Cortex of kidney (tissue), 1 donor: ENCODE measurements at places on chromosomes 6 and 20.

DNA sequence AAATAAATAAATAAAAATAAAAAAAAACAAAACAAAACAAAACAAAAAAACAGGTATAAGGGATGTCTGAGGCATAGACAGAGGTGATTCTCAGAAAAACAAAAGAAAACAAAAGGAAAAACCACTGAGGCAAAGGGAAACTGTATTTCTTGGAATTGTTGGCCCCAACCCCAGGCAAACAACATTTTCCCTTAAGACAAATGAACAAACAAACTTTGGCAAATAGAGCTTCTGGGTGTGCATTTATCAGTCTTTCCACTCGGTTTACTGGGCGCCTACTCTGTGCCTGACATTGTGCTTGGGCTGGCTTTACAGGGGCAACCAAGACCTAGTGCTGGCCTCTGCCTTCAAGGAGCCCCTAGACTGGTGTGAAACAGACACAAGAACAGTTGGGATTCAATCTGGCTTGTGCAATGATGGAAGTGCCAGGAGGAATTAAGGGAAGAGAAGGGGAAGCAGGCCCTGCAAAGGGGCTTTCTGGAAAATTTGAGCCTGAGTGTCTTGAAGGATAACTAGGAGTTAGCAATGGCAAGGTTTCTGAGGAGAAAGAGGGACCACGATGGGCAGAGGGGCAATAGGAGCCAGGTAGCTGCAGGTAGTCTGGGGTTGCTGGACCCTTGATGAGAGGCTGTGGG lies 33.8 kb upstream of the IER3 start:
- DNase-seq: no peak

- no peak for DNase-seq
Observed at GRCh38 chr6:56594699-56595098, 48.0 kb downstream of the DST start.

GRCh38 chr20:37042986-37043972 lies 52.5 kb downstream of the RBL1 start:
- no peak for DNase-seq

DNA sequence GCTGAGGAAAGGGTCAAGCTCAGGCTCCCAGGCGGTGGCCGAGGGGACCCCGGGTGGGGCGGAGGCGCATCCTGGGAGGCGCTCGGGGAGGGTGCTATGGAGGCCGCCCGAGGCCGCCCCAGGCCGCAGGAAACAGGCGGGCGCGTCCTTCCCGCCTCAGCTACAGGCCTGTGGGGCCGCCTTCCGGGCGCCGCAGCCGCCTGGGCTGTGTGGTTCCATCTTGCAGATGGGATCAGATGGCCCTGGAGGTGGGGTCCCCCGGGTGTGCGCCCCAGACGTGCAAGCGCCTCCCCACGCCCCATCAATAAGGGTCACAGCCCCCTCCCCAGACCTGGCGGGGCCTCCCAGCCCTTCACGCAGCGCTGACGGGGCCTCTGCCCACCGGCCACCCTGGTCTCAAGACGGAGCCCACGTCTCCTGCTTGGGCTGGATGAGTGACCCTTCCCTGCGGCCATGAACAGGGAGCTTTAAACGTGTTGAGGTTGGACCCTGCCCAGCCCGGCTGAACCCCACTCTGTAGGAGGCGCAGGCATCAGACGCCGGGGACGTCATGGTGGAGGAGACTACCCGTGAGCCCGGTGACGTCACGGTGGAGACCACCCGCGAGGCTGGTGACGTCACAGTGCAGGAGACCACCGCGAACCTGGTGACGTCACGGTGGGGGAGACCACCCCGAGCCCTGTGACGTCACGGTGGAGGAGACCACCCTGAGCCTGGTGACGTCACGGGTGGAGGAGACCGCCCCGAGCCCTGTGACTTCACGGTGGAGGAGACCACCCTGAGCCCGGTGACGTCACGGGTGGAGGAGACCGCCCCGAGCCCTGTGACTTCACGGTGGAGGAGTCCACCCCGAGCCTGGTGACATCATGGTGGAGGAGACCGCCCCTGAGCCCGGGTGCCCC lies 267.0 kb downstream of the DLL1 start:
- no peak for DNase-seq

DNA sequence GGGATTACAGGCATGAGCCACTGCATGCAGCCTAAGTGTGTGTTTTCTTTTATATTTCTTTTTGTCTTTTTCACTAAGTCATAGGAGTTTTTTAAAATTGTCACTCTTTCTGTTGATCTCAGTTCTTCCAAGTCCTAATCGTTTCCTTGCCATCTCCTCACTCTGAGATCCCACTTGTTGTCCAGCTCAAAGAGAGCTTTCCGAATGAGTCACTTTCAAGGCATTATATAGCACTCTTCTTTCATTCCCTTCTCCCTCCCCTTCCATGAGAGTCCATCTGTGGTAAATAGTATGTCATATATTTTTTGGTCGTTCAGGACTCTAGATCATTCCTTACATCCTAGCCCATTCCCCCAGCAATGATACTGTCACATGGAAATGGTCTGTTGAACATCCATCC lies 4.3 kb downstream of the VAPB start:
- no peak for DNase-seq

GRCh38 chr20:53940907-53941545 lies 129.4 kb downstream of the BCAS1 start:
- DNase-seq: no peak

DNA sequence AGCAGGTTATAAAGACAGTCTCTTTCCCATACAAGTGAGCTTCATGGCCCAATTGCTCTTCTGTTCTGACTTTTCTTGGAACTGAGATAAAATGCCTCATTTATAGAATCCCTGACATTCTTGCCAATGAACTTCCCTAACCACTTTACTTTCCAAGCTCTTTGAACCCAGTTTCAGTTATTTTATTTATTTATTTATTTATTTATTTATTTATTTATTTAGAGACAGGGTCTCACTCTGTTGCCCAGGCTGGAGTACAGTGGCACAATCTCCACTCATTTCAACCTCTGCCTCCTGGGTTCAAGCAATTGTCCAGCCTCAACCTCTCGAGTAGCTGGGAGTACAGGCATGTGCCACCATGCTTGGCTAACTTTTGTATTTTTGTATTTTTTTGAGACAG lies 138.5 kb upstream of the ZNF184 start:
- no peak for DNase-seq

GRCh38 chr20:10572853-10573252 lies 100.9 kb downstream of the JAG1 start:
- DNase-seq: no peak

DNA sequence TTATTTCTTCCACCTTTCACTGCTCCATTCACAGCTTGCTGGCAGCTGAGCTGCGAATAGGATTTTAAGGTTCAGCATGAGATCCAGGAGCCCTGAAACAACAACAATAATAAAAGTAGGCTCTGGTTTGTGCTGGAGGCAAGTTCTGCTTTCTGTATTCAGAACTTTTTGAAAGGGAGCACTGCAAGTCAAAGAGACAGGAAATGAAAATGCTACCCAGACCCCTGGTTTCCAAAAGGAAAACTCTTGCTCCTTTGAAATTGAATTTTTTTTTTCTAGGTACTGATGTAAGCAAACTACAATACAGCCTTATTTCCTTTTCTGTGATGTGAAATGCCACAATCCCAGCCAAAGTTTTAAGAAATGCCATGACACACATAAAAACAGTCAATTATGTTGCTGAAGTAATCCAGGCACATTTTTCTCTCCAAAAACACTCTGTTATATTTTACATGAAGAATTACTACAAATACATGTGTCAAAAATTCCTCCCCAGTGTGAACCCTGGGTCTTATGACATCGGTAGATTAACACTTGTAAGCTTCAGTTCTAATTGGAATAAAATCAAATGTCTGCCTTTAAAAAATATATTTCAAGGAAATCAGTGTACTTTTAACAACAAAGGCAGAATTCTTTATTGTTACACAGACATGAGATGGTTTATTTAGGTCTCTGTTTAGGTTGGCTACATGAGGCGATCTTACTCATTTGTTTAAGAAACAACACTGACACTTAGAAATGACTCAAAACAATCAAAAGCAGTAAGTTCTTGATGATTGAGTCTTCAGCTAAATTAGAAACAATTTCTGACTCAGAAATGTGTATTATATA lies 656.7 kb downstream of the EPHA7 start:
- no peak for DNase-seq

- DNase-seq: no peak
Observed at GRCh38 chr6:7671076-7671475, 54.8 kb upstream of the BMP6 start.

DNA sequence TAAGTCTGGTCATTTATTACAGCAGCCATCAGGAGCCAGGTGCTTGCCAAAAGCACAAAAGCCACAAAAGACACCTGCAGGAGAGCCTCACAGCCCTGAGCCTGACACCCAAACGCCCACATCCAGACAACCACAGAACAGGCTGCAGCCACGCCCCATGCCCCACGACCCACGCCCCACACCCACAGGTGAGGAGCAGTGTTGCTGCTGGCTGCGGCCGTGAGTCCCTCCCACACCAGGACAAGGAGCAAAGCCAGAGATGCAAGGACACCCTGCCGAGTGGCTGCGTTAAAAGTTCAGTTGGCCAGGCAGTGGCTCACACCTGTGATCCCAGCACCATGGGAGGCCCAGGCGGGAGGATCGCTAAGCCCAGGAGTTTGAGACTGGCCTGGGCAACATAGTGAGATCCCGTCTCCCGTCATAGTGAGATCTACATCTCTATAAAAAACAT lies 43.0 kb downstream of the SLC2A4RG start:
- no peak for DNase-seq

DNA sequence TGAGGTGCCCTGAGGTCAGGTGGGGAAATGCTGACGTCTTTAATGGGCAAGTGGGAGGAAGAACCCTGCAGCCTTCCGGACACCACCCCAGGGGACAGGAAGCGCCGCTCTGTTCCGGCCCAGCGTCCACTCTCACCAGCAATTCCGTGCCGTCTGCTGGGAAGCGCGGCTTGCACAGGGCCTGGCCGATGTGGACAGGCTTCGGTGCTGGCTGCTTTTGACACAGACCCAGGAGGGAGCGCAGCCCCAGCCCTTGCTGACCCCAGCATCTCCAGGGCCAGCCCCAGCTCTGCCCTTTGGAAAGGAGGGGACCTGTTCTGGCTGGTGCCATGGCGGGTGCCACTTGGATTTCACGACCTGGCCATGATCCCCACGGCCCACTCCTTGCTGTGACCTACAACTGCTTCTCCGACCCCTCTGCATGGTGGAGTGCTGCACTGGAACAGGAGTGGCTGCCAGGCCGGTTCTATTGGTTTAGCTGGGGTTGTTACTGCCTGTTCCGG lies 123.2 kb downstream of the DLL1 start:
- no peak for DNase-seq

- no peak for DNase-seq
Observed at GRCh38 chr20:15740046-15740775, 833.0 kb downstream of the KIF16B start.

DNA sequence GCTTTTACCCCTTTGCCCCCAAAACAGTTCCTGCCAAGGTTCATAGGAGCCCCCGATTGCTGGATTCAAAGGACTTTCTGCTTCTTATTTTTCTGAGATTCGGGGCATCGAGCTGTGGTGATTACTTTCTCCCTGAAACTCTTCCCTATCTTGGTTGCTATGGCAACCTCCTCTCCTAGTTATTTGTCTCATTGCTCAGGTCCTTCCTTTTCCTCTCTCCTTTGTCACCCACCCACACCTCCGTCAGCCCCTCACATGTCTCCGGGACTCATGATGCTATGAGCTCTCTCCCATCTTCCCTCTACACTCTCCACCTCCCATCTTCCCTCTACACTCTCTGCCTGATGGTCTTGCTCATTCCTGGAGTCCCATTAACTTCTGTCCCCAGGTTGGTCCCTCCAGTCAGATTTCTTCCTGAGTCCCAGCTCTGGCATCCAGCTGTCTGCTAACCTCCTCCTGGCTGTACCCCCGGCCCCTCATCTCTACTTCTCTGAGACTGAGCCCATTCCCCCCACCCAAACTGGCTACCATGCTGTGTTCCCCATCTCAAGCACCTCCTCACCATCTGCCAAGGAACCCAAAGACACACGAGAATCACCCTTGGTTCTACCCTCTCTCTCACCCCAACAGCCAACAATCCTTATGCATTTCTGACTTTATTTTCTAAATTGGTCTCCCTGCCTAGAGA lies 30.2 kb upstream of the NNAT start:
- DNase-seq: no peak

GRCh38 chr20:57156011-57156729 lies 110.3 kb downstream of the BMP7 start:
- DNase-seq: no peak

DNA sequence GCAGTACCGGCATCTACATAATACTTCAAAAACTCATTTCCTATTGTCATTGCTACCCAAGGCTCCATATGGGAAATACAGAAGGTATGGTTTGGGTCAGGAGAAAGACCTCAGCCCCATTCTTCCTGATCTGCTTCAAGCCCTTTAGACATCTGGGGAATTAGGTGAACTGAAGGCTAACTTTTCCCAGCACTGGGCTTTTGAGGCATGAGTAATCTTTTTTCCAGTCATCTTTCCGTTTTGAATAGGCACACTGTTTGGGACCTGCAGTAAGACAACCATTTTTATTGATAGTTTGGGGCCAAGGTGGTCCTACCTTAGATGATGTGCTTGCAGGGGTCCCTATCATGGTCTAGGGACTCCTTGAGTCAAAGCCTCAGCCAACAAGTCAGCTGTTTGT lies 198.4 kb downstream of the HAO1 start:
- no peak for DNase-seq

- DNase-seq: no peak
Observed at GRCh38 chr6:42411406-42411805, 40.3 kb downstream of the TRERF1 start.

DNA sequence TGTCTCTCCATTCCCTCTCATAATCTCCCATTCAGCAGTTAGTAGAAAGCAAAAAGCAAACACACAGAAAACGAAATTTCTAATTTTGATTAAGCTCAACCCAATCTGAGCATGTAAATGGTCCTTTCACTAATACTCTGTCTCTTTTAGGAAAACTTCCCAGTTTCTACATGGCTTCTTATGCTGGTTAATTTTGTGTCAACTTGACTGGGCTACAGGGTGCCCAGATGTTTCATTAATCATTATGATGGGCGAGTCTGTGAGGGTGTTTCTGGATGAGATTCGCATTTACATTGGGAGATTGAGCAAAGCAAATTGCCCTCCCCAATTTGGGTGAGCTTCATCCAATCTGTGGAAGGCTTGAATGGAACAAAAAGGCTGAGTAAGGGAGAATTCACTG lies 142.2 kb downstream of the MBOAT1 start:
- no peak for DNase-seq

DNA sequence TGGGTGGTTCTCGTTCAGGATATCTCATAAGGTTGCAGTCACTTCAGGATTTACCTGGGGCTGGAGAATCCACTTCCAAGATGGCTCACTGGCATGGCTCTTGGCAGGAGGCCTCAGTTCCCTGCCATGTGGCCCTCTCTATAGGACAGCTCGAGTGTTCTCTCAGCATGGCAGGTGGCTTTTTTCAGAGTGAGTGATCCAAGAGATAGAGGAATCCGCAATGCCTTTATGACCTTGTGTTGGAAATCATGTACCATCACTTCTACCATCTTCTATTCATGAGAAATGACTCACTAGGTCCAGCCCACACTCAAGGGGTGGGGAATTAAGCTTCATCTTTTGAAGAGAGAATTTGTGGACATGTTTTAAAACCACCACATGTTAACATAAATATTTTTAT lies 37.8 kb downstream of the PPP1R16B start:
- DNase-seq: no peak

- DNase-seq: no peak
Observed at GRCh38 chr20:62583424-62583920, 58.8 kb upstream of the SLCO4A1 start.
